Stimulated activated CD8-positive, alpha-beta memory T cell treated with anti-CD3 and anti-CD28 coated beads, Interleukin-7, amount 100 ng/mL, for 4 hours (primary cell): ENCODE measurements at places on chromosomes 7 and 10.

- DNase-seq: no peak
Observed at GRCh38 chr10:63171255-63171855, 38.2 kb downstream of the NRBF2 start.

- DNase-seq: no peak
Observed at GRCh38 chr7:36131026-36131425, 22.0 kb upstream of the EEPD1 start.

GRCh38 chr7:123660514-123661354 is 5.1 kb downstream of the LMOD2 start:
- no peak for DNase-seq

DNA sequence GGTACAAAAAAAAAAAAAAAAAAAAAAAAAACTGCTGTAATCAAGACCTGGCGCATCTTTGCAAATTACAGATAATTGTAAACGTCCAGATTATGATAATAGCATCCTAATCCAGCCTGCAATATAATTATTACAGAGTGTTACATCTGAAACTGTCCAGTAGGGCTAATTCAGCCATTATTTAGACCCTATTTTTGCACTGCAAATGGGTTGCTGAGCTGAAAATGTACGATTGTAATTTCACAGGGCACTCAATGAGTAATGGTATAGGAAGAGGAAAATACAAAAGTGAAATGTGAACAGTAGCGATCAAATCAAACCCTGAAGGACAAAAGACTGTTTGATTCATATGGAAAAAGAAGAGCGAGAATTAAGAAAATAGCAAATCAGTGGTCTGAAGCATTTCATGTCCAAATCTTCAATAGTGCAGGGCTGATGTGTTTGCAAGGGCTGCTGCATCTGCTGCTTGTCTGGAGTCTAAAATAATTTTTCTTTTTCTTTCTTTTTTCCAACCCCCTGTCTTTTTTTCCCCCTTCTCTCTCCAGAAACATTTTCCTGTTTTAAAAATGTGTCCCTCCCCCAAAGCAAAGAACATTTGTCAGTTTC is 8.9 kb downstream of the DLX6 start:
- DNase-seq: no peak

DNA sequence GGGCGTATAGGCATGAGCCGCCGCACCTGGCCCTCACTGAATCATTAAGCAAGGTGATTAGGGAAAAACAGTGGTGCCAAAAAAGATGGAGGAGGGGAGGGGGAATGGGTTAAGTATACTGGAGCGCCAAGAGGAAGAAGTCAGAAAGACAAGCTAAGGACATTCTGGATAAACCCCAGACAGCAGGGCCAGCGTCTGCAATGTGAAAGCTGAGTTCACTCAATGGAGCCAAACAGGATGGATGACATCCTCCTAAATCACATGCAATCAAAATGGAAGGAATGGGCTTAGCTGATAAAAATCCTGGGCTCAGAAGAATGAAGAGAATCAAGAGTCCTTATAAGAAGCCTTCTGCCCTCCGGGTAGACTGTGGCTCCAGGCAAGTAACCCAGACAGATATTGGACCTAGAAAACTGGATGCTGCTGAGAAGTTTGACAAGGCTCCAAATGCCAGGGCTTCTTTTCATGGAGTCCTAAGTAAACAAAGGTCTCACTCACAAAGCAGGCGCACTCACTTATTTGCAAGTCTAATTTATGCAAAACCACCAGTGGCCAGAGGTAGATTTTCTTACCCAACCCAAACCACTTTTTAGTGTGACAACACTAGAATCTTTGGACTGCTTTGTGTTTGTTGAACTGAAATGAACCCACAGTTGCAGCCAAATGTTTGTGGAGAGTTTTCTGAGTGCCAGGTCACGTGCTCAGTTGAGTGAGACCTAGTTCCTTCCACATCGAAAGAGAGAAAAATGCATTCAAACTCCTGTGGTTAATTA is 519.1 kb upstream of the AUTS2 start:
- no peak for DNase-seq

DNA sequence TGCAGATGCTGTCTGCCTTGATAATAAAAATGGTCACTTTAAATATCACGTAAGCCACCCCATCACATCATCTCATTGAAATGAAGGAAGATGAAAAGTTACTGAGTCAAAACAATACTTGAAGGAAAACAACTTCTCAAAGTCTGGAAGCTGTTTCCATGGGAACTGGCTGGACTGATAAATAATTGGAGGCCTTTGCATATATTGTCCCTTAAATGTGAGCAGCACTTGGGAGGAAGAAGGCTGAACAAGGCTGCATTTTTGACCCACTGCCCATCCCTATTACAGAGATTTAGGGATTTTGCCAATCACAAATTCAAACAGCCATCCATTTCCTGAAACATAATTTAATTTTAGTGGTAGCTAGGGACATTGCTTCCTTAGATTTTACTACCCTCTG is 18.2 kb upstream of the MAGI2 start:
- DNase-seq: no peak

DNA sequence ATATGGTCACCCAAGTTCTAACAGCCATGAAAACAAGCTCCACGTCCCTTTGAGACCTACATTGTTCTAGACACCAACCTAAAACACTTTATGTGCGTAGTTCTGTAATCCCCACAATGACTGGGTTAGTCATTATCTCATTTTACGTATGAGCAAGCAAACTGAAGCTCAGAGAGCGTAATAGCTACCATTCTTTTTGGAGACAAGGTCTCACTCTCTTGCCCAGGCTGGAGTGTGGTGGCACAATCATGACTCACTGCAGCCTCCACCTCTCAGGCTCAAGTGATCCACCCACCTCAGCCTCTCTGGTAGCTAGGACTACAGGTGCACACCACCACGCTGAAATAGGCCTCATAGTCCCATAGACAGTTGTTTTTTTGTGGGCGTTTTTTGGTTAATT is 10.5 kb downstream of the DAGLB start:
- DNase-seq: no peak

DNA sequence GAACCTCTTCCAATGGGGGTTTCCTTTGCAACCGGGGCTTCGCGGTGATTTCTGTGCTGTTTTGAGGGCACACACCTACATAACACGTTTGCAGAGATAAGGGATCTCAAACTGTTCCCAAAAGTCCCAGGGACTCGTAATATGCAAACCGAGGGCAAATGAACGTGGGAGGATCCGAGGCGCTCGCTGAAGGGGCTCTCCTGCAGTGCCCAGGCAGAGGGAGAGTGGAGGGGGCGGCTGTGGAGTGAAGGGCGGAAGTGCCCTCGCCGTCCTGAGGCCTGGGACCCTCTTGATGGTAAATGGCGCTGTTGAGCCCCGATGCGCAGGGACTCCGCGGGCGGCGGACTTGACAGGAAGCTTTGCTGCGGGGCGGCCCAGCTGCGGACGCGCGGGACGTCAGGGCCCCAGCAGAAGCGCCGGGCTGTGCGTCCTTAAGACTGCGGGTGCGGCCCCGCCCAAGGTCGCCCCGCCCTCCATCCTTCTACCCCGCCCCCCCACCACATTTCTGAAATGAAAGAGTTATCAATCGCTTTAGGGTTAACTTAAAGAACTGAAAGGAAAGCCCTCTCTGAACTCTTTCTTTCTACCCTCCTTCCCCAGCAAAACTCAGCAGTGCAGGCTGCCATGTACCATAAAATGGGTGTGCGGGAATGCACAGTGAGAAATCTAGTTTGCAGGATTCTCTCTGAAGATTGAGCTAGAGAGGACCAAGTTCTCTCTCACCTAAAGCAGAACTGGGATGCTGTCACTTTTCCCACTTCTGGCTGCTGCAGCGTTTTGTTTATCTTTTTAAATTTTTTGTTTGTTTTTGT is 151.8 kb upstream of the YAE1 start:
- DNase-seq: peak; percentile 20

GRCh38 chr10:27457966-27458365 is 46.1 kb upstream of the RAB18 start:
- no peak for DNase-seq

DNA sequence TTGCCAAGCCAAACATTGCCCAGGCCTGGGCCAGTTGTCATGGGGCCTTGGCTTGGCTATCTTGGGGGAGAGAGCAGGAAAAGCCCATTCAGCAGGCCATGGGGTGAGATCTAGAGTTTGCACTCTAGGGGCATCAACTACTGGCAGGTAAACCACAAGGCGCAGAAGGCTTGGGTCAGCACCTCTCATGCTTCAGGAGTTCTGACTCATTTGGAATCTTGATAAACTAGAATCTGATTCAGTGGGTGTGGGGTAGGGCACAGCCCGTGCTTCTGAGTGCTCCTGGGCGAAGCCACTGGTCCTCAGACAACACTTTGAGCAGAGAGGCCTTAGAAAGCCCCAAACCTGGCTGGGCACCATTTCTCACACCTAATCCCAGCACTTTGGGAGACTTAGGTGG is 81.1 kb downstream of the RGS10 start:
- DNase-seq: no peak

GRCh38 chr10:132884691-132885271 is 57.6 kb downstream of the CFAP46 start:
- DNase-seq: no peak

- no peak for DNase-seq
Observed at GRCh38 chr10:61964949-61965702, 63.6 kb downstream of the ARID5B start.

GRCh38 chr7:53603461-53603860 is 568.0 kb downstream of the POM121L12 start:
- DNase-seq: no peak

GRCh38 chr10:98323221-98324164 is 55.5 kb upstream of the LOXL4 start:
- no peak for DNase-seq

DNA sequence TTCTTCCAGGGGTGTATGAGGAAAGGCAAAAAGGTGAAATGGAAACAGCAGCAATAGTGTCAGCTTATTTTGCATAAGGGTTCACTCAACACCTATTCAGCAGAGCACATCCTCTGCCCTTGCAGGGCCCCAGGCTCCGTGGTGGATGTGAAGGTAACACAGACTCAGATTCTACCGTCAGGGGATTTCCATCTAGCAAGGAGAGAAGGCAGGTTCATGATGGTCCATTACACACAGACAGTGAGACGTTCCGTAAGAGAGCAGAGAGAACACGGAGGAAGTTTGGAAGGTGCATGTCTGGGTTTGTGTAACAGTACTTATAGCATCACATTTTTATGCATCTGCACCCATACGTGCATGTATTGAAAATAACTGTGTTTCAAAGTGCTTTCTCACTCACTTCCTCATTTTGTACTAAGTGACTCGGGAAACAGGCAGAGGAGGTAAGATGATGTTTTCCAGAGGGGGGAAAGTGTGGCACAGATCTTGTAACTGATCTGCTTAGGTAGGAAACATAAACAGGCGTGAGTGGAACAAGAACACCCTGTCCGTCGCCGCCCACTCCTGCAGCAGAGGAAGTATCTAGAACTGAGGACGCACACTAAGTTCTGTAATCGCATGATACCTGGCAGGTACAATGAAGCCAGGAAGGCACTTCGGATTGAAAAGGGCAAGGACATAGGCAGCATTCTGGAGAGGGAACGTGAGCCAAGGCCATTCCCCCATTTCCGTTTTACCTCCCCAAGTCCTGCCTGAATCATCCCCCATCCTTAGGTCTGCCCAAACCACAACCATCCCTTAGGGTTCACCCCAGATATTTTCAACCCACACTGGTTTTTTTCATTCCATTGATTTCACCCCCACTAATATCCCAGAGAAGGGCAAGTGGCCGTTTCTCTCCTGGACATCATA is 1.0 kb upstream of the ENO4 start:
- DNase-seq: no peak

GRCh38 chr10:86413046-86413728 is 46.6 kb upstream of the GRID1 start:
- no peak for DNase-seq

GRCh38 chr10:98041352-98042043 is 11.1 kb upstream of the CRTAC1 start:
- DNase-seq: peak; percentile 8

DNA sequence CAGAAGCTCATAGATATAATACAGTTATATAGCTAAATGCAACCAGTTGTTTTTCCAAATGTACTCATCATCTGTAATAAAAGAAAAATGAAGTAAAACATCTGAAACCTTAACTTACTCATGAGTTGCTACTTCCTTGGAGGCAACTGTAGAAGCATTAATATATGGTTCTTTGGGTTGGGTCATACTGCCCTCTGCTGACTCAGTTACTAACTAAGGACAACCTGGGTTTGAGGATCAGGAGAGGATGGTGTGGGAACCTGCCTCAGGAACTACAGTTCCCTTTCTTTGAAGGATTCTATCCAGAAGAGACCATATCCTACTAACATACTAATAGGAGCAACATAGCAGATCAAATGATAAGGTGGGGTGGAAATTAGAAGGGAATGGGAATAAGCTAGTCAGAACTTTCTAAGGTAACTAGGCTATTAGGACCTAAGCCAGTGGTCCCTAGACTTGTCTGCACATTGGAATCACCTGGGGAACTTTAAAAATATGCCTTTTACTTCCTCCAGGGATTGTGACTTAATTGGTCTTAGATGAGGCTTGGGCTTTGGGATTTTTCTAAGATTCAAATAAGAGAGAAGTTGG is 20.7 kb downstream of the COX15 start:
- DNase-seq: no peak

GRCh38 chr10:35780970-35781642 is 139.0 kb upstream of the FZD8 start:
- DNase-seq: no peak

DNA sequence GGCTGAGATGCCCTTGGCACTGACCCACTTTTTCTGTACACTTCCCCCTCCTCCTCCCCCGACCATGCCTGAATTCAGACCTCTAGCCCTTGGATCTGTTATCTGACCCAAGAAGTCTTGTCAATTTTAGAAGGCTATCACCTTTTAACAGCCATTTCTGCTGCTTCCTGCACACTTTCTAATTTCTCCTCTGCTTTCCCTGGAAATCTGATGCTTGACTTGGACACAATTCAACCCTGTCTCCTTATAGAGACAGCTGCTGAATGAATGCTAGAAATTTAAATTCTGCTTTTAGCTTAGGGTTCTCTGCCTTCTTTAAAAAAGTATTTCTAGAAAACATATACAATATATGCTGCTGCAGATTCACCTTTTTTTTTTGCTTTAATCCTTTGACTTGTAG is 417.9 kb upstream of the KLF6 start:
- DNase-seq: no peak

DNA sequence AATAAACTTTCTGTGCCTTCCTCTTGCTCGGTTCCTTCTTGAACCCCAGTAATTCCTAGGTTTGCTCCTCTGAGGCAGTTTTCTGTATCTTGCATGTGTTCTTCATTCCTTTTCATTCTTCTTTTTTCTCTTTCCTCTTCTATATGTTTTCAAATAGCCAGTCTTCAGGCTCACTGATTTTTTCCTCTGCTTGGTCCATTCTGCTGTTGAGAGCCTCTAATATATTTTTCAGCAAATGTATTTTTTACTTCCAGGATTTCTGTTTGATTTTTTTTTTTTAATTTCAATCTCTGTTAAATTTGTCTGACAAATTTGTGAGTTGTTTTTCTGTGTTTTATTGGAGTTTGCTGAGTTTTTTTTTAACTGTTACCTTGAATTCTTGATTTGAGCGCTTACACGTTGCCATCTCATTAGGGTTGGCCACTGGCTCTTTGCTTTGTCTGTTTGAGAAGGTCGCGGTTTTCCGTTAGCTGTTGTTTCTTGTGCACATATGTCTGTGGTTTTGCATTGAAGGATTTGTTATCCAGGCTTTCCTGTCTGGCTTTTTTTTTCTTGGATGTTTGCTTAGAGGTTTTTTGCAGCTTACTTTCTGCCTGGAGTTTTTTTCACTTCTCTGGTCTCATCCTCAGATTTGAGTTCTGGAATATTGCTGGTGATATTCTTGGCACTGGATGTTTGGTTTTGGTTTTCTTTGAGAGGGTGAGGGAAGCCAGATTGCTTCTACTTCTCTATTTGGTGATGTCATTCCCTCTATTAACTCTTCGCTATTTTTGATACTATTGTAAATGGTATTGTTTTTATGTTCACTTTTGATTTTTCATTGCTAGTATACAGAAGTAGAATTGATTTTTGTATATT is 12.7 kb downstream of the SPRN start:
- no peak for DNase-seq

GRCh38 chr10:79904671-79905321 is 44.1 kb downstream of the SFTPD start:
- DNase-seq: no peak
